Thoracic aorta endothelial cell (primary cell): ENCODE measurements at places on chromosomes 1 and 21. TPM values are rescaled to one million over a fixed set of nuclear protein-coding genes. Genes with fewer than 3 reads are reported as not detected.

The MROH9 gene
- not detected in 2 replicates for total RNA-seq

The FNDC5 gene
- total RNA-seq = 0.13 TPM in 1 of 2 replicates, not detected in the other

The S100A7 gene
- total RNA-seq = not detected in 2 replicates

The UBE2U gene
- total RNA-seq = not detected in 2 replicates

The MYOG gene
- total RNA-seq = not detected in 2 replicates

The EDARADD gene
- not detected in 2 replicates for total RNA-seq

The CLCA4 gene
- not detected in 2 replicates for total RNA-seq

The PLA2G4A gene
- 17.8 and 52.8 TPM in 2 replicates for total RNA-seq

The CEP104 gene
- 33.6 and 41.5 TPM in 2 replicates for total RNA-seq

The TMOD4 gene
- 0.53 TPM in 1 of 2 replicates, not detected in the other for total RNA-seq

The OR14K1 gene
- not detected in 2 replicates for total RNA-seq

The ERG gene
- 143 and 150 TPM in 2 replicates for total RNA-seq

The CD2 gene
- total RNA-seq = not detected in 2 replicates

The BECN2 gene
- not detected in 2 replicates for total RNA-seq

The ELF3 gene
- 0.07 and 0.13 TPM in 2 replicates for total RNA-seq

The SPOCD1 gene
- total RNA-seq = 53.7 and 57.9 TPM in 2 replicates

The LCE1F gene
- not detected in 2 replicates for total RNA-seq

The CGN gene
- total RNA-seq = 0.93 and 1.7 TPM in 2 replicates

The OR2W3 gene
- not detected in 2 replicates for total RNA-seq

The ZBTB48 gene
- 7.8 and 10.1 TPM in 2 replicates for total RNA-seq

The CLDN17 gene
- not detected in 2 replicates for total RNA-seq

The HPDL gene
- total RNA-seq = 4.7 and 9.7 TPM in 2 replicates

The MAP1LC3C gene
- not detected in 2 replicates for total RNA-seq

The NPR1 gene
- 3.7 and 7.8 TPM in 2 replicates for total RNA-seq

The KRTAP19-1 gene
- total RNA-seq = not detected in 2 replicates

The PRAMEF18 gene
- total RNA-seq = not detected in 2 replicates

The RPS6KC1 gene
- total RNA-seq = 31.2 and 32.6 TPM in 2 replicates

The SEMA6C gene
- 15.5 and 16.6 TPM in 2 replicates for total RNA-seq

The BNIPL gene
- total RNA-seq = 0.13 and 0.36 TPM in 2 replicates

The AJAP1 gene
- total RNA-seq = 0.14 TPM in 1 of 2 replicates, not detected in the other

The SELP gene
- total RNA-seq = 2.8 and 4.8 TPM in 2 replicates

The CRYAA gene
- total RNA-seq = not detected in 2 replicates

The CAPZA1 gene
- total RNA-seq = 374 and 404 TPM in 2 replicates

The PKP1 gene
- not detected in 2 replicates for total RNA-seq

The PTGER3 gene
- total RNA-seq = 0.07 and 0.13 TPM in 2 replicates

The NAV1 gene
- total RNA-seq = 66.8 and 74.4 TPM in 2 replicates

The GPR25 gene
- total RNA-seq = not detected in 2 replicates

The SPRR2A gene
- total RNA-seq = not detected in 2 replicates

The FOXO6 gene
- 0.14 and 0.66 TPM in 2 replicates for total RNA-seq

The ZMYND12 gene
- total RNA-seq = 0.53 and 0.79 TPM in 2 replicates

The CHODL gene
- total RNA-seq = 0.13 TPM in 1 of 2 replicates, not detected in the other

The DENND2D gene
- total RNA-seq = 0.36 and 0.53 TPM in 2 replicates

The LCE1B gene
- 0.22 TPM in 1 of 2 replicates, not detected in the other for total RNA-seq

The PTPN14 gene
- 116 and 153 TPM in 2 replicates for total RNA-seq

The NECTIN4 gene
- total RNA-seq = 0.14 and 0.40 TPM in 2 replicates

The AK5 gene
- 0.65 and 8.2 TPM in 2 replicates for total RNA-seq

The OLFML3 gene
- 0.36 and 0.53 TPM in 2 replicates for total RNA-seq

The WNT3A gene
- not detected in 2 replicates for total RNA-seq

The RAB25 gene
- not detected in 2 replicates for total RNA-seq

The CDC42BPA gene
- total RNA-seq = 129 and 171 TPM in 2 replicates

The CA6 gene
- total RNA-seq = not detected in 2 replicates

The TMEM69 gene
- total RNA-seq = 20.7 and 37.8 TPM in 2 replicates

The ANGPTL3 gene
- 0.07 TPM in 1 of 2 replicates, not detected in the other for total RNA-seq

The DEPDC1 gene
- total RNA-seq = 45.5 and 78.5 TPM in 2 replicates

The SLC35F3 gene
- not detected in 2 replicates for total RNA-seq
